ENCODE measurements at places on chromosomes 3 and 15. TPM values are rescaled to one million over a fixed set of nuclear protein-coding genes. Genes with fewer than 3 reads are reported as not detected.

- DNase-seq: no peak
Measured at GRCh38 chr15:60009980-60010732, 6.0 kb downstream of the FOXB1 start.

The PRR20G gene
- not detected for total RNA-seq

GRCh38 chr3:114034787-114035545 is 21.4 kb downstream of the CCDC191 start:
- no peak for DNase-seq

DNA sequence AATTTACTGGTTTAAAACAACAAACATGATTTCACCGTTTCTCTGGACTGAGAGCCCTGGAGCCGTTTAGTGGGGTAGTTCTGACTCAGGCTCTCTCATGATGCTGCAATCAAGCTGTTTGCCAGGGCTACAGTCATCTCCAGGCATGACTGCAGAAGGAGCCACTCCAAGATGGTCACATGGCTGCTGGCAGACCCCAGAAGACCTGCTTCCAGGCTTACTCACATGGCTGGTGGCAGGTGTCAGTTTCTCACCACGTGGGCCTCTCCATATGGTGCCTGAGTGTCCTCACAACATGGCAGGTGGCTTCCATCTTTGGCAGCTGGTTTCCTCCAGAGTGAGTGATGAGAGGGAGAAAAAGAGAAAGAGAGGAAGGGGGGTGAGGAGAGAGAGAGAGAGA is 378.3 kb upstream of the RGMA start:
- DNase-seq: no peak

DNA sequence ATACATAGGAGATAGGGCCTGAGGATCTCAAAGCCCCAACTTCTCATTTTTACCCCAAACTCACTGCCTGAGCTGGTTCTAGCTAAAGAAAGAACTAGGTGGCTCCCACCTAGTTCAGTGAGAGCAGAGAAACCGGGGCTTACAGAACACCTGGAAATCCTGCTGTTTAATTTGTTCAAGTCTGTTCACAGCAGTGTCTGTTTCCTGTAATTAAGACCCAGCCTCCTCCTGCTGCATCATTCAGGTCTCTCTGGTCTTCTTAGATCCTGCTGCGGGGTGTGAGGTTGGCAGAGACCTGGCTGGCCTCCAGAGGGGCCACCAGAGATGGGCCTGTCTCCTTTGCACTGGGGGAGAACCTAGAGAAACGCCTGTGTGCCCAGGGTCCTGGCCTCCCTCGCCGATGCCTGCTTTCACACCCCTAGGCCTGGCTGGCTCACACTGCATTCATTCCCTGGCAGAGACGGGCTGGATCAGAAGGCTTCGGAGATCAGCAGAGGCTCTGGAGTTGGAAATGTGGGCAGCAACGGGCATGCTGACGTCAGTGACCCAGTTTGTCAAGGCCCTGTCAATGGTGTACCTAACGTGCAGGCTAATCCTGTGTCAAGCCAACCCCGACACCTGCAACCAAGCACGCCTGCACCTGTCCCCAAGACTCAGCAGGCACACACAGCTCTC is 4.9 kb upstream of the CHRNA3 start:
- DNase-seq: no peak

- DNase-seq: no peak
Measured at GRCh38 chr3:102194760-102195159, 240.1 kb upstream of the ZPLD1 start.

DNA sequence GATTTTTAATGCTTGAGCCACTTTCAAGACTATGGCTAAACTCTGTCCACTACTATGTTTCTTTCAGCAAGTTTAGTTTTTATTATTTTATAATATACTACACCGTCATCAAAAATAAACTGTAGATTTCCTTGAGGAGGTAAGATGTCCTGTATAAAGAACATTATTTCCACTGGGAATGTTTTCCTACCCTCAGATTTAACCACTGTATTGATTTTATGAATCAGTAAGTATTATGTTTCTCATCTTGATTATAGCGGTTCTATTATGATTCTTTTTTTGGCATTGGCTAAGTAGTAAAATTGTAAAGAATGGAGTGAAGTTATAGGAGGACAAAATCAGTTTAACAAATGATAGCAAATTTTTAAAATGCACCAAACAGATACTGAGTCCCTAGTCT is 44.4 kb downstream of the ADAM10 start:
- no peak for DNase-seq

GRCh38 chr15:71610728-71611552 is 199.4 kb upstream of the NR2E3 start:
- DNase-seq: no peak

GRCh38 chr3:36823806-36824205 is 59.5 kb upstream of the DCLK3 start:
- DNase-seq: no peak

The GABRA5 gene
- not detected for total RNA-seq

The ARGFX gene
- total RNA-seq: not detected

DNA sequence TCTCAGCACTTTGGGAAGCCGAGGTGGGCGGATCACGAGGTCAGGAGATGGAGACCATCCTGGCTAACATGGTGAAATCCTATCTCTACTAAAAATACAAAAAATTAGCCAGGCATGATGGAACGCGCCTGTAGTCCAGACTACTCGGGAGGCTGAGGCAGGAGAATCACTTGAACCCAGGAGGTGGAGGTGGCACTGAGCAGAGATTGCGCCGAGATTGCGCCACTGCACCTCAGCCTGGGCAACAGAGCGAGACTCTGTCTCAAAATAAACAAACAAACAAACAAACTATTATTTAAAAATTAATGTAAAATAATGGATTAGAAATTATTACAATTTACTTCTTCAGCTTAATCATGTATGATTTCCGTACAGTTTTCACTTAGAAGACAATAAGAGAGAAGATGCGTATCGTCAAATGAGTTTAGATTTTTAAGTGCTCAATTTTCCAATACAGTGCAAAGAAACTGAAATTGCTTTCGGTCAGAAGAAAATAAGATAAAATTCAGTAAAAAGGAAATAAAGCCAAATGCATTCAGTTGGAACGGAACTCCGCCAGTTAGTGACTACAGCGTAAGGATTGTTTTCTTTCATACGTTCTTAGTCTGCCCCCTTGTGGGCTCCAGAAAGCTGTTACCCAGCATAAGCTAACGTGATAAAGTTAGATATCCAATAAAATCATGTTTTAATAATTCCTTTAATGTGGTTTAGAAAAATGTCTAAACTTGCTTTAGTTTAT is 24.8 kb downstream of the AADAC start:
- DNase-seq: peak; percentile 80

The CPNE4 gene
- not detected for total RNA-seq

The B3GNT5 gene
- 50.9 TPM for total RNA-seq

- DNase-seq: no peak
Measured at GRCh38 chr3:117549716-117550115, 840.1 kb downstream of the TUSC7 start.

- DNase-seq: no peak
Measured at GRCh38 chr3:156716105-156716862, 41.9 kb downstream of the TIPARP start.

The AMIGO3 gene
- total RNA-seq: 1.2 TPM

The TMEM158 gene
- 16.5 TPM for total RNA-seq

DNA sequence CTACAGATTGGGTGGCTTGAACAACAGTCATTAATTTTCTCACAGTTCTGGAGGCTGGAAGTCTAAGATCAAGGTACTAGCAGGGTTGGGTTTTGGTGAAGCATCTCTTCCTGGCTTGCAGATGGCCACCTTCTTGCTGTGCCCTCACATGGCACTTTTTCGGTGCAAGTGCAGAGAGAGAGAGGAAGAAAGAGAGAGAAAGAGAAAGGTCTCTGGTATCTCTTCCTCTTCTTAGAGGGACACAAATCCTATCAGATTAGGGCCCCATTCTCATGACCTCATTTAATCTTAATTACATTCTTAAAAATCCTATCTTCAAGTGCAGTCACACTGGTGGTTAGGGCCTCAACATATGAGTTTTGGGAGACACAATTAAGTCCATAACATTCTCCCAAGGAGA is 167.1 kb downstream of the NFKBIZ start:
- DNase-seq: no peak

The FBXL22 gene
- 0.10 TPM for total RNA-seq

GRCh38 chr3:63331520-63331919 is 53.4 kb downstream of the SYNPR start:
- DNase-seq: no peak

The IL12A gene
- total RNA-seq: 4.6 TPM

DNA sequence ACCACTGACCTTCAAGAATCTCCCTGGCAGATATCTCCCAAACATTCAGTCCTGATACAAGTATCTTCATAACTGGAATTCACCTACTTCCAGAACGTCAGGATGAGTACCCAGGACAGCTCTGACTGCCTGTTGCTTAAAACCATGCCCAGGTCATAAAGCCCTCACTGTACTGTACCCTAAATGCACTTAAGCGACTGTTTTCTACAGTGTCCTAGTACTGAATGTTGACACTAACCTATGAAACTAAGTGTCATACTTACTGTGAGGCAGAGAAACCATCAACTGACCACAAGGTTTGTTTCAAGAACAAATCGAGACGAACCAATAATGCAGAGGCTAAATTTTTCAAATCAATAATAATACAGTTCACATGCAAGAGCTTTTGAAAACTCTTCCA is 178.7 kb upstream of the NSMCE3 start:
- DNase-seq: no peak

The LDHAL6B gene
- total RNA-seq: not detected

GRCh38 chr3:29761517-29761916 is 480.6 kb downstream of the RBMS3 start:
- DNase-seq: no peak

The SLC12A1 gene
- total RNA-seq: not detected

The RGMA gene
- 0.15 TPM for total RNA-seq

DNA sequence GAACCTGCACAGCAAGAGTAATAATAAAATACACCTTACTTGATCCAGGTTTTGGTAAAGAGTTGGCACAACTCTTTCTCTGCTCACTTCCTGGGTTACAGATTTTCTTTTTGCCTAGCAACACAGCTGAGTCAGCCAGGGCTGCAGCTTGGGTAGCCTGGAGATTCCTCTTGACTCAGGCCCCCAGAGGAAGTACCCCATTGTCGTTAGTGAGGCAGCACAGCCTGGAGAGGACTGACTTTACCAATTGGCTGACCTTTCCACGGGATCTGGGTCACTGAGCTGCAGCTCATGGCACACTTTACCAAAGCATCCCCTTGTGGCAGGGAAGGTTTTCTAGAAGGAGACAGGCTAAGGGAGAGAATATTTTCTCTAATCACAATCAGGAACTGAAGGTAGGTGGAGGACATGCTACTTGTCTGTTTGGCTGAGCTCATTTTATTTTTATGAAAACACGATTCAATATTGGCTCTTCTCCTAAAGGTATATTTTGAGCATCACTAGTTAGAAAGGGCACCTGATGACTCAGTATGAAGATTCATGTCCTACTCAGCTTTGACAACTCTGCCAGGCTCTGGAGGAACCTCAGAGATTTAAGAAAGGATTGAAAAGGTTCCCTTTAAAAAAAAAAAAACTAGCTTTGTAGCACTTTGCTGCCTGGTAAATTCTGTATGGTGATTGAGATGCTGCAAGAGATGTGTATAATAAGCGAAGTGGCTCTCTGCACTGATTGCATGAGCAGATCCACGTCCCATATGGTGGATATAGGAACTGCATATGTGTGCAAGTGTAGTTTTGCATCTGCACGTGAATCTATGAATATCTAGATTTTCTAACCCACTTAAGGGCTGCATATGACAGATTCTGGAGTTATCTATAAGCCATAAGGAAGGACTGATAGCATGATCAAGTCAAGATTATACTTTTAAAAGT is 124.8 kb downstream of the CHDH start:
- DNase-seq: no peak

- DNase-seq: no peak
Measured at GRCh38 chr15:81152799-81153198, 18.7 kb downstream of the CFAP161 start.

DNA sequence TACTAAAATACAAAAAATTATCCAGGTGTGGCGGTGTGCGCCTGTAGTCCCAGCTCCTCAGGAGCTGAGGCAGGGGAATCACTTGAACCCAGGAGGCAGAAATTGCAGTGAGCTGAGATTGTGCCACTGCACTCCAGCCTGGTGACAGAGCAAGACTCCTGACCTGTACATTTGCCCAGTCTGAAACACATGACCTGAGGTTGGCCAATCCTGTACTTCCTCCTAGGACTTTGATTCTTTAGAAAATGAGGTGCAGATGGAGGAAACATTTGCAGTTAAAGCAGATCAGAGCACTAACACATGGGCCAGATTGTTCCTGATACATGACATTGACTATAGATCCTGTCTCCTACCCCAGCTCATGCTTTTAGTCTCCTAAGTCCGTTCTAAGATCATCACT is 28.9 kb upstream of the LPP start:
- no peak for DNase-seq

The PLIN1 gene
- total RNA-seq: not detected

- DNase-seq: no peak
Measured at GRCh38 chr3:24378313-24378712, 116.3 kb downstream of the THRB start.

- no peak for DNase-seq
Measured at GRCh38 chr3:162601101-162601670, 1104.6 kb downstream of the OTOL1 start.

DNA sequence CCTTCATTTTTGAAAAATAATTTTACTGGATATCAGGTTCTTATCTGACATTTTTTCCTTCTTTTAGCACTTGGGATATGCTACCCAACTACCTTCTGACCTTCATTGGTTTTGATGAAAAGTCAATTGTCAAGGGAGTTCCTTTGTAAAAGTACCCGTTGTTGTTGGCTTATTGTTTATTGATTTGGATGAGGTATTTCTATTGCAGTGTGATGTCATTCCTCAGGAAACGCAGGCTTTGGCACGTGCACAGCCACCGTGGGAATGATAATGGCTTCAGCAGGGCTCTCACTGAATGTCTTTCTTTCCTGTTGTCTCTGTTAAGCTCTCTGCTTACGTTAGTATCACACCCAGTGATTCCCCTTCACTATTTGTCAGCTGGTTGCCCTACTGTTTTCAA is 944.6 kb downstream of the CADM2 start:
- no peak for DNase-seq
